Stimulated activated CD4-positive, alpha-beta T cell treated with anti-CD3 and anti-CD28 coated beads, TNF-alpha, amount 100 ng/mL, for 24 hours (primary cell): ENCODE measurements at places on chromosomes 16 and 17.

- DNase-seq: no peak
Measured at GRCh38 chr17:48883171-48883570, 9.4 kb upstream of the ATP5MC1 start.

GRCh38 chr16:23801378-23801777 is 34.4 kb upstream of the PRKCB start:
- peak; percentile 76 for DNase-seq

GRCh38 chr17:9676084-9676483 is 30.8 kb downstream of the USP43 start:
- DNase-seq: no peak

DNA sequence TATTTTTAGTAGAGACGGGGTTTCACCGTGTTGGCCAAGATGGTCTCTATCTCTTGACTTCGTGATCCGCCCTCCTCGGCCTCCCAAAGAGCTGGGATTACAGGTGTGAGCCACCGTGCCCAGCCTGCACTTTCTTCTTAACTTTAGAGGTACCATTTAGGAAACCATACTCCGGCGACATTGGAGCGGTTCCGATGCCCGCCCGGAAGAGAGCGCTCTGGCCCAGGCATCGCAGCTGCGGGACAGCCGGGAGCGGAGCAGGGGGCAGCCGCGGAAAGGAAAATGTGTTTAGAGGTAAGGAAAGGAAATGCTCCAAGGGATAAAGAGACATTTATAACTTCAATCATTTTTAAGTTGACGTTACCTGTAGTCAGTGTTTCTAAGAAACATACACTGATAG is 6.0 kb upstream of the HS3ST3B1 start:
- no peak for DNase-seq

- DNase-seq: no peak
Measured at GRCh38 chr17:56815711-56816110, 18.0 kb downstream of the C17orf67 start.

- no peak for DNase-seq
Measured at GRCh38 chr17:50728881-50729765, 9.7 kb downstream of the LUC7L3 start.

DNA sequence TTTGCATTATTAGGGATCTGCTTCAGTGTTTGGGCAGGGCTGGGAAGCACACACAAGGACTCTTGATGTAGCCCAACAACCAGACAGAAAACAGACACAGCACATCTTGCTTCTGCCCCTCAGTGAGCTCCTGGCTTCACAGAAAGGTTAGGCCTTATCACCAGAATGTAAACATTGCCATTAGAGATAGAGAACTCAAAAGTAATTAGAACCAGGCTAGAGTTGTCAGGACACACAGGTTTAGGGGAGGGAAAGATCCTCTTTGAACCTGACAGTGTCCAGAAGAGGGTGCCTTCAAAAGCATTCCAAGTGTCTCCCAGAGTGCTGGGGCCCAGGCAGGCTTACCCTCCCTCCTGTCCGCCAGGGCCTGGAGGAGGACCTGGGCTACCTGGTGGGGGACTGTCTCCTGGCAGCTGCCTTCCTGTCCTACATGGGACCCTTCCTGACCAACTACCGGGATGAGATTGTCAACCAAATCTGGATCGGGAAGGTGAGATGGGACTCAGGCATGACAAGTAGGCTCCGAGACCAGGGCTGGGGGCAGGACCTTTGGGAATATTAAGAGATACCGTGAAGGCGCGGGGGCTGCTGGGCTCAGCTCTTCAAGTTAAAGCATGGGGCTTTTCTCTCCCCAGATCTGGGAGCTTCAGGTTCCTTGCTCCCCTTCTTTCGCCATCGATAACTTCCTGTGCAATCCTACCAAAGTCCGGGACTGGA is 16.9 kb upstream of the KDM6B start:
- DNase-seq: no peak

GRCh38 chr17:63531022-63531965 is 8.1 kb downstream of the KCNH6 start:
- no peak for DNase-seq

DNA sequence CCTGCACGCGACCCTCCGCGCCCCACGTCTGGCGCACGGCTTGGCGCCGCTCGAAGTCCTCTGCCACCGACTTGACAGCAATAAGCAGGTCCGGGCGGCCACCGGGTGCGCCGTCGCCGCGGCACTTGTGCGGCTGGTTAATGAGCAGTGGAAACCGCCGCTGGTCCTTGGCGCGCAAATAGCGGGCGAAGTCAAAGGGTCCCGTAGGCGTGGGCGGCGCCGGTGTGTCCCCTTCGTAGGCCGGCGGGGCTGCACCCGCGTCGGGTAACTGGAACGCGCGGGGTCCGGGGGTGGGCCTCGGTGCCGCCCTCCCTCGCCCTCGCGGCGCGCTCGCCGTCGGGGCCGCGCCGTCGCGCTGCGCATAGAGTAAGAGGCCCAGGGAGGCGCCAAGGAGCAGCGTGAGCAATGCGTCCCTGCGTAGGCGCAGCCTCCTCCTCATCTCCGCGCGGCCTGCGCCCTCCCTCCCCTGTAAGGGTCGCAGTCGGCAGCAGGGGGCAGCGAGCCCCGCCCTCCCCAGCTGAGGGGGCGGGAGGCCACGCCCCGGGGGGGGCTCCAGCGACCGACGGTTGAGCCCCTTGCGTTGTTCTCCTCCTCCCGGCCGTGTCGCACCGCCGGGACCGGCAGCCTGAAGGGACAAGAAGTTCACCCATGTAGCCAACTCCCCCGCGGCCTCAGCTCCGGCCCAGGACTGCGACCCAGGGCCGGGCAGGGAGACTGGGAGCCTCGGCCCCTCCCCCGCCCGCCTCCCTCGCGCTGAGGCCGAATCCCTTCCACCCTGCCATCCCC is 558 bp downstream of the B3GNT9 start:
- DNase-seq: no peak
